Thyroid gland (tissue), 4 donors: ENCODE measurements at places on chromosomes 6 and 20. TPM values are rescaled to one million over a fixed set of nuclear protein-coding genes. Genes with fewer than 3 reads are reported as not detected.

DNA sequence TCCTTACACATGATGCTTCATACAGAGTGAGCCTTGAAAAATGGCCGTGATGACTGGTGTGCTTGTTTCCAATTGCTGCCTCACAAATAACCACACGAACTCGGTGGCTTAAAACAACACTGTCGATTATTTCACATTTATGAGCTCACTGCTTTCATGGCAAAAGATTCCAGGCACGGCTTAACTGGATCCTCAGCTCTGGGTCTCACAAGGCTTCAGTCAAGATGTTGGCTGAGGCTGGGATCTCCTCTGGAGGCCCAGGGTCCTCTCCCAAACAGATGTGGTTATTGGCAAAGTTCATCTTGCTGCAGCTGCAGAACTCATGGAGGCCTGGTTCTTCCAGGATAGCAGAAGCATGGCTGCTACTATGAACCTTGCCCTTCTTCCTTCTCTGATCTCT lies 144.6 kb downstream of the TFAP2C start:
- no peak for DNase-seq

GRCh38 chr6:12555781-12556180 lies 160.8 kb upstream of the PHACTR1 start:
- DNase-seq = no peak

DNA sequence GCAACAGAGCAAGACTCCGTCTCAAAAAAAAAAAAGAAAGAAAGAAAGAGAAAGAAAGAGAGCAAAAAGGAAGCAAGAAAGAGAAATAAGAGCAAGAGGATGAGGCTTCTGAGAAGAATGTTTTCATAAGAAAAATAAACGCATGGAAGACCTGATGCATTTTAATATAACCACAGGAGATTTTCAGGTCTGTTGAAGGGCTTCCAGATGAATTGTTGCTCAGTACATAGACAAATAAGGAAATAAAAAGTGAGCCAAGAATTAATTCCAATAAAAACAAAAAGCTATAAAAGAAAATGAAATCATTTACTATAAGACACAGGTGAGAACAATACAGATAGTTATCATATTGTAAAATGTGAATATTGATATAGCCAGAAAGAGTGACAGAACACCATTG lies 43.5 kb downstream of the PERP start:
- DNase-seq = no peak

DNA sequence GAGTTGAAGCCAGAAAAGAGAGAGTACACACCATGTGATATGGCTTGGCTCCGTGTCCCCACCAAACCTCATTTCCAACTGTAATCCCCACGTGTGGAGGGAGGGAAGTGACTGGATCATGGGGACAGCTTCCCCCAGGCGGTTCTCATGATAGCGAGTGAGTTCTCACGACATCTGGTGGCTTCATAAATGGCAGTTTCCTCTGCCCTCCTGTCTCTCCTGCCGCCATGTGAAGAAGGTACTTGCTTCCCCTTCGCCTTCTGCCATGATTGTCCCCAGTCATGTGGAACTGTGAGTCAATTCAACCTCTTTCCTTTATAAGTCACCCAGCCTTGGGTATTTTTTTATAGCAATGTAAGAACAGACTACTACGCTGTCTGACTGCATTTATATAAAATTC lies 40.3 kb downstream of the TAF4 start:
- DNase-seq = no peak

DNA sequence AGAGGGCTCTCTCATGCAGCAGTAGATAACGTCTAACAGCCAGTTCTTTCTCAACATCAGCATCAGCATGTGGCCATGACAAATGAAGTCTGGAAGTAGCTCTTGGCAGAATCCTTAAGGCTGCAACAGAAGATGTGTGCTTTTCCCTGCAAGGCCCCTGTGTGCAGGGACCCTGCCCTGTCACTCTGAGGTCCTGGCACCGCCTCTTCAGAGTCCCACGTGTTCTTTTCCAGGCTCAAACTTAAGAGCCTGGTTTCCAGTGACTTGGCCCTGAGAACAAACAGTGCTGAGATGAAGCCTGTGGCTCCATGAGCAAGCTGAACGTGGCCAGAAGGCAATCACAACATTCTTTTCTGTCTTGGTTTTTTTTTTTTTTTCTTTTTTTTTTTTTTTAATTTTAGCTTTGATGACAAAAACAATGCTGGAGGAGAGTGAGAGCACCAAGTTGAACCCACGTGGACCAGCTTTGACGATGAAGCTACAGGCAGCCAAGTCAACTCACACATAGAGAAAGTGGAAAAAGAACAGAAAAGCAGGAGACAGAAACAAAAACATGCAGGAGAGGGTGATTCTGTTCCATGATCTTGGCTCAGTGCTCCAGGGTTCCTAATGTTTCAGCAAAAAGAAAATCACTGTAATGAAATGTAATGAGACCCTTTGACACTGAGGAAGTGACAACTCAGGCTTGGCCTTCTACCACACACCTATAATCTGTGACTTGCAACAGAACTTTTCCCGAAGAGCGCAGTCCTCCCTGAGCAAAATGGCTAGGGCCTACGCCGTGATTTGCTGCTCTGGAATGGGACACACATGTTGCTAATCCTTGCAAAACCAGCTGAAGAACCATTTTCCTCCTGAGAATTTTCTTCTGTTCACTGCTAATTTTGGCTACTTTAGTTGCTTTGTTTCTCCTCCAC lies 86.1 kb downstream of the FOXC1 start:
- DNase-seq = peak; percentile 43

- peak; percentile 22 for DNase-seq
Measured at GRCh38 chr20:63831646-63831992, 555 bp upstream of the ZBTB46 start.

DNA sequence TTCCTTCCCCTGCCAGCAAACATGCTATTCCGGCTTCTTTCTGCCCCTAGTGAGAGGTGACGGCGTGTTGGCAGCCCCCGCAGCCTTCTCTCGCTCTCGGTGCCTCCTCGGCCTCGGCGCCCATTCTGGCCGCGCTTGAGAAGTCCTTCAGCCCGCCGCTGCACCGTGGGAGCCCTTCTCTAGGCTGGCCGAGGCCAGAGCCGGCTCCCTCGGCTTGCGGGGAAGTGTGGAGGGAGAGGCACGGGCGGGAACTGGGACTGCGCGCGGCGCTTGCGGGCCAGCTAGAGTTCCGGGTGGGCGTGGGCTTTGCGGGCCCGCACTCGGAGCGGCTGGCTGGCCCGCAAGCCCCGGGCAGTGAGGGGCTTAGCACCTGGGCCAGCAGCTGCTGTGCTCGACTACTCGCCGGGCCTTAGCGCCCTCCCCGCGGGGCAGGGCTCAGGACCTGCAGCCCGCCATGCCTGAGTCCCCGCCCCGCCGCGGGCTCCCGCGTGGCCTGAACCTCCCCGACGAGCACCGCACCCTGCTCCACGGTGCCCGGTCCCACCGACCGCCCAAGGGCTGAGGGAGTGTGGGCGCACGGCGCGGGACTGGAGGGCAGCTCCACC lies 20.0 kb upstream of the PXDC1 start:
- no peak for DNase-seq

DNA sequence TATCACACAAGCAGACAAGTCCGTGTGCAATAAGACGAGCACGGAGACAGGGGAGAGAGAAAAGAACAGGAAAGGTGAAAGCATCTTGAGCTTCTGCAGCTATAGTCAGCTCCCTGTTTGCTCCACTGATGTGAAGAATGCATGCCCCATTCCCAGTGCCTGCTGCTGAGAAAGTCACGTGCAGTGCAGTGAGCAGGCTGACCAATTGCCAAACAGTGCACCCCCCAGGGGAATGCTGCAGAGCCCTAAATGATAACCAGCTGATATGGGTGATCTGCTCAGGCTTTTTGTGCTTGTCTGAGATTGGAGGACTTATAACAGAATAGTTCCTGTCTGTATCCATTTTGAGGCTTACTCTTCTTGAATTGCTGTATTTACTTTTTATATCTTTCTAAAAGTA lies 121.5 kb downstream of the PACRG start:
- DNase-seq = no peak

GRCh38 chr6:1762203-1762602 lies 152.5 kb downstream of the FOXC1 start:
- no peak for DNase-seq

- no peak for DNase-seq
Measured at GRCh38 chr6:32954986-32955802, 2.3 kb upstream of the HLA-DMA start.

- DNase-seq = no peak
Measured at GRCh38 chr6:26258212-26258977, 106.6 kb upstream of the BTN3A2 start.

DNA sequence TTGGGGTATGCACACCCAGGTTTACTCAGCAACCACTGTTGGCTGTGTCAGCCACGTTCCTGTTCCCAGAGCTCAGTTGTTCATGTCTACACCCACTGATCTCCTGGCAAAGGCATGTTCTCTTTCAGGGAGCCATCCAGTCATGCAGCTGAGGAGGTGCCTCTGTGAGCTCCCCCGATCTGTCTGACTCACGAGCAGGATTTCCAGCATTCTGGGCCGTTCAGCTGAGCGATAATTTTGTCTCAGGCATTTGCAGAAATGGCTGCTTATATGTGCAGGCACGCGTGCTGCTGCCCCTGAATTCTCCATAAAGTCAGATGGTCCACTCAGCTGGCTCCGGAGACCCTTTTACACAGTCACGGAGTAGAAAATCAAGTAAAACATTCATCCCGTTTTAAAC lies 78.4 kb upstream of the IYD start:
- peak; percentile 90 for DNase-seq

DNA sequence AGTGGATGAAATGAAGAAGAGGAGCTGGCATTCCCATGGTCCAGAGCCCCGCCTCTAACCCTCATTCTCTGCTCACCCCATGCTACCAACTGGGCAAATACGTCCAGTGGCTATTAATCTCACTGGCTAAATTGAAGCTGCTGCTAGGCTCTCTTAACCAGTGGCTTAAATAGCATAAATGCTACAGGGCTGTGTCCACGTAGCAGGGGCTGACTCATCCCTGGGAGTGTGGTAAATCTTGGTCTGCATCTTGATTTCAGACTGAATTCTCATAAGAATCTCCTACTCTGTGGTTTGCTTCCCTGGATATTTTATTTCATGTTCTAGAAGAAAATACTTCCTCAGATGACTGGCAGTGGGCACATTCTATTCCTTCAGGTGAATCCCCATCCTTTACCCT lies 193.1 kb upstream of the ARG1 start:
- no peak for DNase-seq

DNA sequence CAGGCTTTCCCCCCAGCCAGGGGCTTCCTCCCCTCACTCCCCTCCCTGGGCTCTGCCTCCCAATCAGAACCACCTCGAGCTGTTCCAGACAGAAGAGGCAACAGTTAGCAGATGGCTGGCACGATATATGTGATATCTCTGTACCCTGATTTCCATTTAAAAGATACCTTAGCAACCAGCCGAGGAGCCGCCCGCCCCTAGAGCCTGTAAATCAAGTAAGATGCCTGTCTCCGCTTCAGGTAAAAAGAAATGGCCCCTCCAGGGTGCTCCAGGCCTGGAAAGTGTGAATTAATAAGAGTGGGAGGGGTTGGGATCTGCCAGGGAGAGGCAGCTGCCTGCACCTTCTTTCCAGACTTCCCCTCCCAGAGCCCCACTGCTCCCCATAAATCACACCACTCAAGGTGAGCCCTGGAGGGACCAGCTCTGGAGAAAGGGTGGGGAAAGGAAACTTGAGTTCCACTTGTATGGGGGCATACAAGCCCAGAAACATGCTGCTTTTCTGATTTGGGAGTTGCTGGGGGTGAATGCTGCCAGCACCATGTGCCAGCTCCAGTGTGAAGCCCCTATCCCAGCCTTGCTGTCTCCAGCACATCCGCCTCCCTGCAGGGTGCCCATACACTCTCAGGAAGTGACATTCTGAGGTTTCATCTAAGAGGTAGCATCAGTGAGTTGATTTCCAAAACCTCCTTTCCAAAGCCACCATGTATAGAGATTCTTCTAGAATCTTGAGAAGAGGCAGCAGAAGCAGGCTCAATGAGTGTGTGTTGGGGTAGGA lies 148.0 kb downstream of the LRFN2 start:
- DNase-seq = no peak

DNA sequence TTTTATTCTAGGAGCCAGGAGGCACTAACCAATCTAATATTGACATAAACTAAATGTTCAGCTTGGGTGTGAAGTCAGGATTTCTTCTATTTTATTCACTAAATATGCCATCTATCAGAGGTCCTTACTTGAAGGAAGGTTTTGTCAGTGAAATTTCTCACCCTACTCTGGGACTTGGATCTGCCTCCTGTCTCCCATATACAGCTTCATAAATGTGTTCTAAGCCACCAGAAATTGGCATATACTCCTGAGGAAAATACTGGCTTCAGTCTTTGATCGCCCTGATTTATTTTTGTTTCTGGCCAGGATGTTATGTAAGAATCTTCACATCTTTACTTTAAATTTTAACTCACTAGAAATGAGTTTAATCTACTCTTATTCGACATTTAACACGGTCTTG lies 647.7 kb downstream of the C6orf118 start:
- DNase-seq = no peak

DNA sequence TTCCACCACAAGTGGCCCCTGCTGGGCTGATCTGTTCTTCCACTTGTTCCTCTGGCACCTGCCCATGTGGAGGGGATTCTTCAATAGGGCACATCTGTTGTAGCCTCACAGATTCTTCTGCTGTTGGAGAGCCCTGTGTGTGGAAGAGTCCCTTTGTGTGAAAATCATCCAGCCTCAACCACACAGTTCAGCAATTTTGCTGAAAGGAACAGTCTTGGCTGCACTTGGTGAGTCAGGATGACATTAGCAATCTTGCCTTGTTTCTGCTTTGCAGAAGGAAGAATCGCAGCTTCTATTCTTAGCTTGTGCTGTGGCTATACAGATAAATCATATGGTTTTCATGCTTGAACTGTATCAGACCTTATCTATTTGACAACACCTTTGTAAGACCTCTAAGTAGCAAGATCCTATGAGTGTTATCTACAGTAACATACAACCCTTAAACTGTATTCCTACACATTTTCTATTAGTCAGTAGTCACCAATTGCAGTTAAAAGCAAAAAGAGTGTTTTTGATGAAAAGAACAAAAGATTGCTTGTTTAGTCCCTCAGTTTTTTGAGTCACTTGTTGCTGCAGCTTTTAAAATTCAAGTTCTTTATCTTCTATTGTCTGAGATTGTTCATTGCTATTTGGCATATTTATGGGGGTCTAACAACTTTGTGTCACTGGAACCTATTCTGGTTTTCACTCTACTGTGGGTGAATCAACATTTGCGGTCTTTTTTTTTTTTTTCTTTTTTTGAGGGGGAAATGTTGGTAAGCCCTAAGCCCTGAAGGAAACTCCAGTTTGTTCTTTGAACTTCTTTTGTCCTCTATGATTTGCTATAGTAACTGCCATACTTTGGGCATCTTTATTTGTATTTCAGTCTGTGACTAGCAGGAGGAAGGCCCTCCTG lies 231.6 kb downstream of the TFAP2B start:
- DNase-seq = no peak

GRCh38 chr6:70592391-70593117 lies 25.8 kb downstream of the SDHAF4 start:
- no peak for DNase-seq

GRCh38 chr6:113306552-113307145 lies 550.5 kb upstream of the MARCKS start:
- peak; percentile 81 for DNase-seq

The BMP6 gene
- 0.78 TPM for total RNA-seq

The CAPN11 gene
- not detected for total RNA-seq

The RAET1L gene
- not detected for total RNA-seq

The HLA-DOB gene
- total RNA-seq = 1.6 TPM

The PGC gene
- total RNA-seq = not detected

The HLA-F gene
- total RNA-seq = 81.3 TPM

The ARMH2 gene
- not detected for total RNA-seq

The FAM184A gene
- total RNA-seq = 19.5 TPM
